8988T (cell line): ENCODE measurements at places on chromosomes 4 and X.

- peak; percentile 94 for DNase-seq
These were observed 1.8 kb downstream of the ARHGAP4 start for GRCh38 chrX:153924149-153924861.

DNA sequence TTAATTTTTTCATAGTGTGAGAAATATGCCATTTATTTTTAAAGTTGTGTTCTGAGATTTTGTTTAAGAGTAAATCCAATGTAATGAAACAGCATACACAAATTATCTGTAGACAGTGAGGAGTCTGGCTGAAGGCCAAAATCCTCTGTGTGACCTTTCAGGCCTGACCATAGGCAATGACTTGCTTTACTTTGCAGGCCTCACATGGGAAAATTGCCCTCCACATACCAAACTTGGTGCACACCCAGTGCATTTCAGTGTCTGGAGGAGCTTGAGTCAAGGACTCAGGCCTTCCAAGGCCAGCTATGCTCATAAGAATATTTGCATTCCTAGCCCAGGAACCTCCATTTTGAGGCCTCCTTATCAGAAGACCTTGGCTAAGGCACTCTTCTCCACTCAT lies 430.1 kb downstream of the GABRG1 start:
- no peak for DNase-seq

DNA sequence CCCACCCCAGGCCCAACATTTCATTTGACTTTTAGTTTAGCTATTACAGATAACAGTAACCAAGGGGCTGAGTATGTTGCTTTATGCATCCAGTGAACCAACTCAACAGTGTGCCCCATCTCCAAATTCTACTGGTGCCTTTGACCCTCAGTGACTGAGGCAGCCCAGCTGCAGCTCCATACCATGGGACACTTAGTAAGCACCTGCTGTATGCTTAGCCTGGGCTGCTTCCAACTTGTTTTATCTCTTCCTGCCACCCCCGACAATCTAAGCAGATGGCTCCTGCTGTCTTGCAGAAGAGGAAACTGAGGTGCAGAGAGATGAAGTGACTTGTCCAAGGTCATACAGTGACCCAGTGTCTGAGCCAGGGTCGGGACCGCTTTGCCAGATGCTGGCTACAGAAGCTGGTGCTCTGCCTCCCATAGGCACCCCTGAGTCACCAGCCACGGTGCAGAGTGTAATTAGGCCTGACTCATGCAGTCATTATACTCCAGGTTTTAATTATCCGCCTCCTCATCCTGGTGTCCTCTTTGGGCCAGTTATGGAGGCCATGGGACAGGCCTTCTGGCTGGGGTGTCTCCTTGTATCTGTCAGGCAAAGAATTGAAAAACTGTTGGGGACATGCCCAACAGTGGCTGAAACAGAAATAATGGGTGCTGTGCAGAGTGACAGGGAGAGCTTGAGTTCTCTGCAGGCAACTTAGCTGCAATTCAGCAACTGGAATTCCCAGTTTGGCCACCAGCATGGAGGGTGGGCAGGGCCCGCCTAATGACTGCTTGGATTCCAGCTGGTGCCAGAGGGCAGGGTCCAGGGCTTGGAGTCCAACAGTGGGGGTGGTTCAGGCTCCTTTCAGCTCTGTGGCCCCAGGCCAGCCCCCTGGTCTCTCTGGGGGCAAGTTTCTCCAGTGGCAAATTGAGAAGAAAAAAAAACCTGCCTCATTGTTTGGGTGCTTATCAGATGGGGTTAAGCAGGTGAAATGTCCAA lies 8.2 kb upstream of the GPR78 start:
- peak; percentile 5 for DNase-seq

DNA sequence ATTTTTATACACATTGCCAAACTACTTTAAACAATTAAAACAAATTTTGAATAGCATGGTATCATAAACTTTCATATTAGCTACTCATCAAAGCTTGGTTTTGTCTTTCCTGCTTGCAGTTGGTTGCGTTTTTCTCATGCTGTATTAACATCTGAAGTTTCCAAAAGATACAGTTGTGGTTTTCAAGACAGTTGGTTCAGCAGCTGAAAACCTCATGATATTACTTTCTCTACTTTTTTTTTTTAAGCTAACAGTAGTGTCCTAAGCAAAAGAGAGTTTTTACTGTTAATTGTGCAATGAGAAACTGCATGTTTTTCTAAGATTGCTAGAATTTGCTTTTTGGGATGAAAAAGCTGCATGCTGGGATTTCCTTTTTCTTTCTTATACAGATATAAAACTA lies 15.2 kb downstream of the RUFY3 start:
- no peak for DNase-seq

- DNase-seq = no peak
These were observed 286.8 kb downstream of the CRLF2 start for GRCh38 chrX:925652-926061.

DNA sequence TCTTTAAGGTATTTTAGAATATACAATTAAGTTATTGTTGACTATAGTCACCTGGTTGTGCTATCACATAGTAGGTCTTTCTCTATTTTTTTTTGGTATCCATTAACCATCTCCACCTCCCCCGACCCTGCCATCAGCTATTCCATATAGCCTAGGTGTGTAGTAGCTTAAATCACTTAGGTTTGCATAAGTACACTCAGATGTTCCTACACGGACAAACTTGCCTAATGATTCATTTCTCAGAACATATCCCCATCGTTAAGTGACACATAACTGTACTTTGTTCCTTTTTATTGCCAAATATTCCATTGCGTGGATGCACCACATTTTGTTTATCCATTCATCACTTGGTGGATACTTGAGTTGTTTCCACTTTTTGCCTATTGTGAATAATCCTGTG lies 67.9 kb downstream of the SLAIN2 start:
- DNase-seq = no peak

- DNase-seq = no peak
These were observed 220.7 kb downstream of the ANTXR2 start for GRCh38 chr4:79852305-79852730.

GRCh38 chr4:48604527-48604926 lies 114.5 kb downstream of the ZAR1 start:
- no peak for DNase-seq

DNA sequence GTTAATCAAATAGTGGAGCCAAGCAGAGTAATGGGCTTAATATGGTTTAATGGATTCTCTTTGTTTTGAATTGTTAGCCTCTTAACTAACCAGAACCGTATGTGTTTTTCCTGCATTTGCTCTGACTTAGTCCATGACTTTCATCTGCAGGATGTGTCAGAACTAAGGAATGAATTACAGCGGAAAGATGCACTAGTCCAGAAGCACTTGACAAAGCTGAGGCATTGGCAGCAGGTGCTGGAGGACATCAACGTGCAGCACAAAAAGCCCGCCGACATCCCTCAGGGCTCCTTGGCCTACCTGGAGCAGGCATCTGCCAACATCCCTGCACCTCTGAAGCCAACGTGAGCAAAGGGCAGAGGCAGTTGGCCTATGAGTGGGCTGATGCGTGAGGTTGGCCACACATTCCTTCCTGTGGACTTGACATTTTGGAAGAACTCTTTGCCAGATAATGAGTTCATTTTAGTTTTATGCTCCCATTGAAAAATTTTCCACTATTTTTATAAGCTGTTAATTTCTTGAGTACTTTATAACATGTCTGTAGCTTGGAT lies 9.1 kb downstream of the MED28 start:
- no peak for DNase-seq
